Endothelial cell (in vitro differentiated cells): ENCODE measurements at places on chromosomes 16 and 17.

GRCh38 chr16:54289945-54290832 lies 3.6 kb upstream of the IRX3 start:
- peak; percentile 18 for DNase-seq

GRCh38 chr16:89334050-89334449 lies 116.5 kb downstream of the ZNF778 start:
- no peak for DNase-seq

- DNase-seq: no peak
Observed at GRCh38 chr16:56478281-56479049, 27.1 kb downstream of the OGFOD1 start.

DNA sequence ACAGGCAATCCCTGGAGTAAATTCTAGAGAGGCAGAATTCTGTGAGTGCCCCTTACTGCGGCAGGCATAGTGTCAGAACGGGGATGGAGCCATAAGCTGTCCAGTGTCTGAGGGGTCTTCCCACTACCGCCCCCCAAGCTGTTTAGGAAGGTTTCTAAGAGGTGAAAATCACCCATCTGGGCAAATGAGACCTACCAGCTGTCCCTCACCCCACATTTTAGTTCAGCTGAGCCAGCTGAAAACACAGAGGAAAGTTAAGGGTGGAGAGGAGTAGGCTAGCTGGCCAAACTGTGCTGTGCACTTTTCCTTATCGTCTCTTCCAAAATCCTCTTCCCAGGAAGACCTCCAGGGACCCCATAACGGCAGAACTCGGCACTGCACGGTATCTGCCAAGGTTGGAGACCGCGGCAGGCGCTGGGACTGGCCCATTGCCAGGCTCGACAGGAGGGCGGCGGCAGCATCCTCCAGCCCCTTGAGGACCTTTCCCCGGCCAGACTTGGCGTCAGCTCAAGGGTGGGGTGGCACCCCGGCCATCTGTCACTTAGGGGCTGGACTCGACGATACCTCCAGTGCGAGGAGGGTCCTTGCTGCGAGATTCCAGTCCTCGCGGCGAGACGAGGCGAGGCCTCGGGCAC lies 955 bp downstream of the ACLY start:
- DNase-seq: peak; percentile 34

DNA sequence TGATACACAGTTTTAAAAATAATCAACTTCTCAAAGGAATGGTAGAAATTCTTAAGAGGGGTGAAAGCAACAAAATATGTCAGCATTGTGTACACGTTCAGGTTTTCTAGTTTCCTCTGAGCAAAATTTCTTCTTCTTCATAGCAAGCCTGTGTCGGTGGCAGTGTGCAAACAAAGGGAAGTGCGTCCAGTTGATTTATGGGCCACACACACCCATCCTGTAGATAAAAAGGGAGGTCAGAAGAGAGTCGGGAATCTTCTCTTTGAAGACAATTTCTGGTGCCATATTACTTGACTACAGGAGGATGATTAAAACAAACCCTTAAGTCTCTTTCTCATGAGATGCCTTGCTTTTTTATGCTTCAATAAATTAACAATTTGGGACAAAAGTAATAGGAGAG lies 484.1 kb upstream of the SALL1 start:
- no peak for DNase-seq

DNA sequence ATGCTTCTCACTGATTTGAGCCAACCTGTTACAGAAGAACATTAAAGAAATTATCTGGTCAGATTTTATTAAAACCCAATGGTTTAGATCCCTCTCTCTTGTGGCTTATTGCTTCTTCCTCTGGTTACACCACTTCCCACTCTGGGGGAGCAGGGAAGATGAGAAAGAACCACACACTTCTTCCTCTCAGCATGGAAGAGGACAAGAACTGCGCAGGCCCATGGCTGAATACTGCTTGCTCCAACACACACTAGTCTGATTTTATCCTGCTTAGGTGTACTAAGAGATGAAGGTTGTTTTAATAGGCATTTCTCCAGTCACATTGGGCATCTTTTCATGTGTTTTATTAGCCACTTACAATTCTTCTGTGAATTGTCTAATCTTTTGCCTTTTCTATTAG lies 27.6 kb downstream of the MAP3K3 start:
- no peak for DNase-seq

DNA sequence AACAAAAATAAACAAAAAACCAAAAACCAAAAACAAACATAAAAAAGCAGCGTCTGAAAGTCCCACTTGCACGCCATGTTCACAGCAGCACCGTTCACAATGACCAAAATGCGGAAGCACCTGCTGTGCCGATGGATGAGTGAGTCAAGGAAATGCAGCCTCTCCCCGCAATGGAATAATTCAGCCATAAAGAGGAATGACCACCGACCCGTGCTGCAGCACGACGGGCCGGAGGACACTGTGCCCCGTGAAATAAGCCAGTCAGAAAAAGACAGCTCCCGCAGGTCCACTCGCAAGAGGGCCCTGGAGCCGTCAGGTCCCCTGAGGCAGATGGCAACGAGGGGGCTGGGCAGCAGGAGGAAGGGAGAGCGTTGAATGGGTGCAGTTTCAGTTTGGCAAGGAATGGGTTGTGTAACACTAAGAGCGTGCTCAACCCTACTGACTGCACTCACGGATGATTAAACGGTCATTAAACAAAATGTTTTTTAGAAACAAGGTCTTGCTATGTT lies 5.1 kb downstream of the CLCN7 start:
- DNase-seq: no peak

DNA sequence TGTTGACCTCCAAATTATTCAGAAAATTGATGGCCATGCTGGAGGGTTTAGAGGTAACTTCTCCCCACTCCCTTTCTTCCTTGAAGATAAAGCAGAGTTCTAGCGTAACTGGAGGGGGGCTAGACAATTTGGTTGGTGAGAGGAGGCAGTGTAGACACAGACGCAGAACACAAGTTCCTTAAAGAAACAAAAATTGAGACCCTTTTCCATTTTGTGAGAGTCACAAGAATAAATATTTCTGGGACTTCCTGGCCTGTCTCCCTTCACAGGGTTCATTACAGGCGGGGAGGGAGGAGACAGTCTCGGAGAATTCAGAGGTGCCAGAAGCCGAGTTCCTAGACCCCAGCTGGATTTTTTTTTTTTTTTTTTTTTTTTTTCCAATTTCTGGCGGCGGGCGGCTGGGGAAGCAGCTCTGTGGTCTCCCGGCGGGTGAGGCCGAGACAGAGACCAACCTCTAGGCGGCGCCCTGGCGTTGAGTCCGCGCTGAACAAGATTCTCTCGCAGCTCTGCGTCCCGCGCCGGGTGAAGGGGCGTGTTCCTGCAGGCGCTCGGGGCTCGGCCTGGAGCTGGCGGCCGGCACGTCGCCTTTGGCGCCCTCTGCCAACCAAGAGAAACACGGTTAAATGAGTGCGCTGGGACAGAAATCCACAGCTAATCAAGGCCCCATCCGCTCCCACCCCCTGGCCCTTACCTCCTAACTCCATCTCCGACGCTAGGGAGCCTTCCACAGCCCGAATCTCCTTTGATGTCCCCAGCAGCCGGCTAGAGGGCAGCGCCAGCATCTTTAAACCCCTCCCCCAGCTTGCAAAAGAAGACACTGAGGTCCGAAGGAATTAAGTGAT lies 10.2 kb upstream of the HOXB9 start:
- DNase-seq: peak; percentile 99

DNA sequence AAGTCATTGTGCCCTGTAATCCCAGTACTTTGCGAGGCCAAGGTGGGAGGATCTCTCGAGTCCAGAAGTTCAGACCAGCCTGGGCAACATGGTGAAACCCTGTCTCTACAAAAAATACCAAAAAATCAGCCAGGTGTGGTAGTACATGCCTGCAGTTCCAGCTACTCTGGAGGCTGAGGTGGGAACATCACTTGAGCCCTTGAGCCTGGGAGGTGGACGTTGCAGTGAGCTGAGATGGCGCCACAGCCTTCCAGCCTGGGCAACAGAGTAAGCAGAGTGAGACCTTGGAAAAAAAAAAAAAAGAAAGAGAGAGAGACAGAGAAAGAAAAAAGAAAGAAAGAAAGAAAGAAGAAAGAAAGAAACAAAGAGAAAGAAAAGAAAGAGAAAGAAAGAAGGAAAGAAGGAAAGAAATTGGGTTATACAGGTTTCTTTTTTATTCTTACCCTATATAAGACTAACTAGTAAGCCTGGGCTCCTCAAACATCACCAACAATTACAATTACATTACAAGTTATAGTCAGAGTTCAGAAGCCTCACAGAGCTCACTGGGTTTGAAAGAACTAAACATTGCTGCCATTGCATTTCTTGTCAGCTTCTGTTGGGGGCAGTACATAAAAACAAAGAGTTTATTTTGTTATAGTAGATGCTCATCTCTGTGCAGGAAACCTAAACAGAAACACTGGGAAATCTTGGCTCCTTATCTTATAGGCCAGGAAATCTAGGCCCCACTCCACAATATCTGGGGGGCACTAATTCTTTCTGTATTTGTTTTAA lies 6.7 kb upstream of the ABCA9 start:
- no peak for DNase-seq

DNA sequence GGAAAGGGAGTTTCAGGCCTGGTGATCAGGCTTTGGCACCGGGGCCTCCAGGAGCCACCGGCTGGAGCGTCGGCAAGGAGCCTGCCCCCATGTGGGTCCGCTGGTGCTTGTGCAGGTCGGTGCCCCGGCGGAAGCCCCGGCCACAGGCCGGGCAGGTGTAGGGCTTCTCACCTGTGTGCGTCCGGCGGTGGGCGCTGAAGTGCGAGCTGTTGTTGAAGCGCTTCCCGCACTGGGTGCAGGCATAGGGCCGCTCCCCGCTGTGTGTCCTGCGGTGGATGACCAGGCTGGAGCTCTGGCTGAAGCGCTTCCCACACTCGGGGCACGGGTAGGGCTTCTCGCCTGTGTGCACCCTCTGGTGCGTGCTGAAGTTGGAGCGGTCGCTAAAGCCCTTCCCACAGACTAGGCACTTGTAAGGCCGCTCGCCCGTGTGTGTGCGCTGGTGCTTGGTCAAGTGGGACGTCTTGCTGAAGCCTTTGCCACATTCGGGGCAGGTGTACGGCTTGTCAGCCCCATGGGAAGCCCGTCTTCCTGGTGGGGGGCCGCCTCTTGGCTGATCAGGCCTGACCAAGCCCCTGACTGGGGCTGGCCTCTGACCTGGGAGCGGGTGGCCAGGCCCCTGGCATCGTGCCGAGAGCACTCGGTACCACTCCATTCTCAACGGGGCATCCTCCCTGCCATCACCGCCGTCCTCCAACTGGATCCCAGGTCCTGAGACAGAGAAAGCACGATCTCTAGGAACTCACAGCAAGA lies 14.4 kb downstream of the ZNF500 start:
- no peak for DNase-seq

- DNase-seq: no peak
Observed at GRCh38 chr16:47073223-47074155, 70.3 kb downstream of the NETO2 start.

- no peak for DNase-seq
Observed at GRCh38 chr16:11333702-11334101, 11.6 kb upstream of the RMI2 start.

DNA sequence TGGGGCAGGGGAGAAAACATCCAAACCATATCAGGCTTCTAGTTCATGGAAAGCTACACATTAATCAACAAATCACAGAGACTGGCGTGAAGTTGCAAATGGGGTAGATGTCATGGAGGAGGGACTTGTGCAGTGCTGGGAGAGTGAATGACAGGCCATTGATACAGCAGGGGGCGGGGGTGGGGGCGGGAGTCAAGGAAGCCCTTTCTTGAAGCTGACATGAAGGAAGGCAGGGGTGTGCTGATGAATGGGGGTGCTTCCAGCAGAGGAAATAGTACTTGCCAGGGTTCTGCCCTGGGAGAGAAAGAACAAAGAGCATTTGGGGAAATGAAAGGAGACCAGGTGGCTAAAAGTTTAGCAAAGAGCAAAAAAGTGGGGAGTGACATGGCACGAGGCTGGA lies 269.9 kb downstream of the SHISA9 start:
- DNase-seq: no peak

DNA sequence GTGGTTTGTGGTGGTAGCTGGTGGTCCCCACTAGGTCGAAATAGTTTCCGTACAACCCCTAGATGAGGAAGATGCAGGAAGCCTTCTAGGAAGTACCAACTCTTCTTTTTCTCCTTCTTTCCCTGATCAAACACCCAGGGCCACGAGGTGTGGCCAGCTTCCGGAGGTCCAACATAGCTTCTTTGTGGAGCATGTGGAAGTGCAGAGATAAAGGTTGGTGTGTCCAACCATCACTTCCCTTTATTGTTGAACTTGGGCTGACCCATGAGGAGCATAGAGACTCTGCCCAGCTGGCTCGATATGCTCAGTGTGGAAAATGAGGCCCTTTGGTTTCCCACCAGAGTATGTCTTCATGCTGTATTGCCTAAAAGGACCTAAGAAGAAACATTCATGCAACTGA lies 6.3 kb upstream of the RGS9 start:
- no peak for DNase-seq

- no peak for DNase-seq
Observed at GRCh38 chr16:86886651-86887050, 308.3 kb downstream of the FOXL1 start.

- no peak for DNase-seq
Observed at GRCh38 chr17:15238057-15238456, 27.1 kb downstream of the PMP22 start.

DNA sequence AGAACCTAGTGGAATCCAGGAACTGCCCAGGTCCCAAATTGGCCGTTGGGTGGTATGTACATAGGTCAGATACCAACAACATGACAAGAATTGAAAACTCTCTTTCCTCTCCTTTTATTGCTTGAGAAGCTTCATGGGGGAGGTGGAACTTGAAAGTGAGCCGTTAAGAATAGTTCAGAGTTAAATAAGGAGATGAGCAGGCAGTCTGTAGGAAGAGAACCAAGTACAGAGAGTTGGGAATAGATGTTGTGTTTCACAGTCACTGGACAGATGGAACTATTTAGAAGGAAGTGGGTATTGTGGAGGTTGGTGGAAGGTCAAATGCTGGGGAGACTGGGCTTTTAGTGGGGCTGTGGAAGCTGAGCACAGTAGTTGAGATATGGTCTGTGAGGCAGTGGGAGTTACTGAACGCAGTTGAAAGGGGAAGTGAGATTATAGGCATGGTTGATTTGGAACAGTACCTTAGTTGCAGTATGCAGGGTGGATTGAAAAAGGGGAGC lies 26.4 kb downstream of the ARHGAP44 start:
- no peak for DNase-seq

DNA sequence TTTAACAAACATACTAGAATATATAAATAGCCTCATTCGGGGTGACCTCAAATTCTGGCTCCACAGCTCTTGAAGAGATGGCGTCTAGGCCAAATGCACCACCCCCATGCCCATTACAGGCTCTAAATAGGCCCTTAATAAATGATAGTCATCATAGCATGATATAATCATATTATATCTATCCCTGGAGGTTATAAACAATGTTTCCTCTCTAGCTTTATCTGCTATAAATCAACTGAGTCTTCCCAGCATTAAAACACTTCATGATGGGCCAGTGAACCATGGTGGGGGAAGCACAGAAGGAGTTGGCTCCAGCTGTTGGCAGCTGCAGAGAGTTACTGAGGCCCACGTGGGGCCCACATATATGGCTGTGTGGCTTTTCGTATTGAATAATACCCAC lies 214.9 kb upstream of the MPHOSPH6 start:
- DNase-seq: no peak
